NCI-H1417 treated with DMSO at 0.1 percent for 48 hours (cell line): ENCODE measurements at places on chromosomes 5 and 9.

- no peak for DNase-seq
Measured at GRCh38 chr9:91727316-91727861, 222.6 kb downstream of the ROR2 start.

- DNase-seq, result no peak
Measured at GRCh38 chr9:93436655-93437407, 14.7 kb upstream of the FAM120A start.

DNA sequence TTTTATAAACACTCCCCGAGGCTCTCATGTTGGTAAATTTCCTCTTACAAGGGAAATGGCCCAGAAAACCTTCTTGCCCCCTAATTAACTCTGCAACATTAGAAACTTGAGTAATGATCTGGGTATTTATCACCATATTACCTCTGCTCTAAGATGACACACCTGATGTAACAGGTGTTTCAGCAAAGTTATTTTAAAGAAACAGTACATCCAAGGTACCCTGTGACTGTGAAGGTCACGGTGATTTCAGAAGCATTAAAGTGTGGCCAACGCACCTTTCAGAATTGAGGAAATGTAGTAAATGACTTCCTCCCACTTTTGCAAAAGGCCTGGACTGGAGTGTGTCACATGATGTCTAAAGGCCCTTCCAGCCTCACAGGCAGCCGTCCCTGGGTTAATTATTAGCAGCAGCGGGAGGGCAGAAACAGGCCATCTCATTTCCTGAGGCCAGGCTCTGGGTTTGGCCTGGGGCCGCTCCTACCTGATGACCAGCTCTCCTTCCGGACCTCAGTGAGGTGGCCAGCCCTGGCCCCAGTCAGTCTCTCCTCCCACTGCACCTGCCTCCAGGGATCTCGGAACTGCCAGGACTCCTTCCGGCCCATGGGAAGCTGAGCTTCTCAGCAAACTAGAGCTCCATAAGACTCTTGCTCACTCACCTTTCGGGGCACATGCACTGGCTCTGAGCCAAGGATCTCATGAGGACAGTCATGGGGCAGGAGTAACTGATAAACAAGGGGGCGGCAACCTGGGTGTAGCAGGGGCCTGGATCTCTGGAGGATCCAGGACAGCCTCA is 20.7 kb downstream of the PTPN3 start:
- no peak for DNase-seq

- DNase-seq, result no peak
Measured at GRCh38 chr9:18743971-18744370, 270.0 kb downstream of the ADAMTSL1 start.

DNA sequence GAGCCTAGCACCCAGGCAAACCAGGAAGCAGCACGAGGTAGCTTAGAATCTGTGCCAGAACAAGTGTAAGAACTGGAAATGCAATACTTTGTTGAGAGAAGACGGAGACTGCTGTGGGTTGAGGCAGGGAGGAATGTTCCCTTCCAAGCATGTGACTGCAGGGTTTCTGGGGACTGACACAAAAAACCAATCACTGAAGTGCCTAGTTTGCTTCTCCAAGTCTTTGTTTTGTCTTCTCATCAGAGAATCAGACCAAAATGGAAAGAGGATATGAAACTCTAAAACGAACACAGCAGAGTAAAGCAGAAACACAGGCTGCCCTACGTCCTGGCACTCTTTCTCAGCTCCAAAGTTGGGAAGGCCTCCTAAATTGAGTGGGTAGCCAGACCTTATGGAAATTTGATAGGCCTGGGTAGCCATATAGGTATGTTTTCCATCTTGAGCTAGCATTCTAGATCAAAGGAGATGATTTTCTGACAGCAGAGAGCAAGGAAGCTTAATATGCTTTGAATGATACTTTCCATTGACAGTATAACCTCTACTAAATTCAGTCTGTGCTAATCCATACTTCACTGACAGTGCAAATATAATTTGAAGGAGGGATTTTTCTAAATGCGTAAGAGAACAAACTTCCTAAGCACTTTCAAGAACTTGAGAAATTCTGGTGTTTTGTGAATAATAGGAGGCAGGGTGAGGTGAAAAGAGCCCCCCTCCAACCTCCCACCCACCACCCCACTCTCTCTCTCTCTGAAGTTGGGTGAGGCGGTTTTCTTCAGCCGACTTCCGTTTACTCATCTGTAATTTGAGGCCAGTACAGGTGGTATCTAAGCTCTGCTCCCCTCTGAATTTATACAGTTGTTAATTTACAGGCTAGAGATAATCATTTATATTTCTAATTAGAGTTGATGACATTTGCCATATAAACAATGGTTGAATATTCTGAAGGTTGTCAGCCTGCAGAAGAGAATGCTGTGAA is 5.5 kb downstream of the ADRB2 start:
- no peak for DNase-seq

DNA sequence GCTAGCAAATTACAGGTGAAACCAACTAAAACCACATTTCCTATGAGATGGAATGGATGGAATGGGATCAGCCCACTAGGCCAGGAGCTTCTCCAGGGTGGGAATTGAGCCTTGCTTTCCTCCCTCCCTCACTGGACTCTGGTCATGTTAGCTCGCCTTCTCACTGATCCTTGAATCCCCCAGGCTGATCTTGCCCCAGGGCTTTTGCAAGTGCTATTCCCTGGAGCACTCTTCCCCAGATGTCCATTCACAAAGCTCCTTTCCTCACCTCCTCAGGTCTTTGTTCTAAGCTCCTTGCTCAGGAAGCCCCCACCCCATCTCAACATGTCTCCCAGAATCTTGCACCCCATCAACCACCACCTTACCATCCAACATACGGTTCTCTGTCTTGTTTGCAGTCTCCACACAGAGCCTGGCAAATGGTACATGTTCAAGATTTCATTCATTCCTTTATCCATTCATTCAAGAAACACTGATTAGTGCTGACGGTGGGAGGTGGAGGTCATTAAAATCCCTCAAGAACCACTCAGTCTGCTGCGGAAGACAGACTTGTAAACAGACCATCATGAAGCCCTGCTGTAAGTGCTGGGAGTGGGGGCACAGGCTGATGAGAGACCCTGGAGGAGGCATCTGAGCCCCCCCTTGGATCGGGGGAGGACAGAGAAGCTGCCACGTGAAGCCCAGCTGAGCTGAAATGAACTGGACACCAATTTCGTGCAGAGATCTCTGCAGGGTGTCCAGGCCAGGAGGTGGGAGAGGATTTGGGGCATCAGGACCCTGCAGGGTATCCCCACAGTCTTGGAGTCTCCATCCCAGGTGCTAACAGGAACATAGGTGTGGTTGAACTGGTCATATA is 141.7 kb downstream of the BARX1 start:
- peak; percentile 22 for DNase-seq

DNA sequence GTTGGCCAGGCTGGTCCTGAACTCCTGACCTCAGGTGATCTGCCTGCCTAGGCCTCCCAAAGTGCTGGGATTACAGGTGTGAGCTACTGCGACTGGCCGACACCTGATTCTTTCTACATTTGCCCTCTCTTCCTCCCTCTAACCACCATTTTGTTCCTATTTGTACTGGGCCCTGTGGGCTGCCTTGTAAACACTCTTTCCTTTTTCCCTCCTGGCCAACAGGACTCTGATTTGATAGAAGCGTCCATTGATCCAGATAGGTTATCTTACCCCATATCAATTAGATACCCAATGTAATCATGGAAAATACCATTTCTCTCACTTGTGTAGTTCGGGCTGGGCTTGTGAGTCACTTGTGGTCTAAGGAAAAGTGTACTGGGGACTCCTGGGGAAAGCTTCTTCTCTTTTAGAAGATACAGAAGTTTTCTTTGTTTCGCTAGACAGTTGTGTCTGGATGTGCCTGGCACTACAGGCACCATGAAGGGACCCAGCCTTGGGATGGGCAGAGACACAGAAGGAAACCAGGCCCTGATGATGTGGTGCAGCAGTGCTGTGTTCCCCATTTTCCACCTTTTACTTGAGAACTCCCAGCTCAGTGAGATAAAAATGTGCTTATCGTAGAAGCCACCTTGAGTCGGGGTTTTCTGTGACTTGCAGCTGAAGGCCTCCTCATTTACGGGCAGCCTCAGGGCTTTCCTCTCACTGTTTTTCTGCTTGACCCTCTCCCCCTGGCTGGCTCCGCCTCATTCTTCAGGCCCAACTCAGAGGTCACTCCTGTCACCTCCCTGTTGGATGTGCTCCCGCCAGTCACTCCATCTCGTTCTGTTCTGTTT is 32.8 kb upstream of the CPEB4 start:
- DNase-seq, result no peak

DNA sequence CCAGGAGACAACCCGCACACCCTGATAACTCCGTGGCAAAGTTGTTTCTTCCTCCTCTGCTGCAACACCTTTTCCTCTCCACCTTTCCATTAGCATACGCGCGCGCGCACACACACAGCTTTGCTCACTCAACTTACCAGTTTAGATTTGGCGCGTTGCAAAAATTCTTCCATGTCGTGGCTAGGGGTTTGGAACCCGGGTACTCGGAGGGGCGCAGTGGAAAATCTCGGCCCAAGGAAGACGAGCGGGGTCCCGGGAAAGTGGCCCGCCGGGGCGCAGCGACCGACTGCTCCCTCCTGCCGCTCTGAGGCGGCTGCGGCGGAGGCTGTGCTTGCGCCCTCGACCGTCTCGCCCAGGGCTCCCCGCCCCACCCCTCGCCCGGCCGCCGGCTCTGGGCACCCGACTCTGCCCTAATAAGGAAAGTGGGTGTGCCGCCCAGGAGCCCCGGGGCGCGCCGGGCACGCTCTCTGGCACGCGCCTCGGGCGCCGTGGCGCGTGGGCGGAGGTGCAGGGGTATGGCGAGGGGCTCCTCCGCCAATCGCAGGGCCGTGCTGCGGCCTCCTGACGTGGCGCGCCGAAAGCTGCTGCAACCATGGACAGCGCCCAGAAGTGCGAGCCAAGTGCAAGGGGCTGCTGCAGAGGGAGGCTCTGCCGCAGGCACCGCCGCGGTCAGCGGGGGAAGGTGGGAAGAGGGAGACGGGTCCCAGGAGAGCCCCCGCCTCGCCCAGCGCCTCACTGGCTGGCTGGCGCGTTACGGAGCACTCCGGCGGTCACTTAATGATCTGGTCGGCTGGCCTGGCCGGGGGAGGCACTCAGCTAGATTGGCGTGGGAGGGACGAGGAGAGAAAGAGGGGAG is at the start of gene PRUNE2:
Gene PRUNE2 (minus strand): TSS at position 324 of the 856 bp plus-strand sequence. CDS start 151 bp downstream, at position 173.
- peak; percentile 62 for DNase-seq
